ENCODE measurements at places on chromosomes 13 and 19.

- DNase-seq, result no peak
These were observed 14.7 kb downstream of the MAG start for GRCh38 chr19:35306473-35307246.

- DNase-seq, result no peak
These were observed 234.0 kb downstream of the B3GLCT start for GRCh38 chr13:31433746-31434145.

DNA sequence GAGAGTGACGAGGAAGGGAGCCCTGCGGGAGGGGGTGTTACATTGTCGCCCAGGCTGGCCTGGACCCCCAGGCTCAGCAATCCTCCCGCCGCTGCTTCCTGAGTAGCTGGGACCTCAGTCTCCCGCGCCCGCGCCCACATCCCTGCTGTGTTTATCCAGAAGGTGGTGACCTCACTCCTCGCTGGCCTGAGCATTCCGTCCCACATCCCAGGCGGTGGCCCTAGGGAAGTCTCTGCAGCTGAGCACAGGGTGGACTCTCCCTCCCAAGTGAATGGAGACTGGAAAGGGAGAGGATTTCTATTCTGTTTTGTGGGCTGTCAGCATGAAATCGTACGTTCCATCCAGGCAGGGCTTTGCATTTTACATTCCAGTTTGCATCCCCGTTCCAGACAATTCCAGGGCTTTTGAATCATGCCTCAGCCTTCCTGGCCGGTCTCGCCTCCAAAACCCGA, 401 bp upstream of the ZNF765 start:
- no peak for DNase-seq

DNA sequence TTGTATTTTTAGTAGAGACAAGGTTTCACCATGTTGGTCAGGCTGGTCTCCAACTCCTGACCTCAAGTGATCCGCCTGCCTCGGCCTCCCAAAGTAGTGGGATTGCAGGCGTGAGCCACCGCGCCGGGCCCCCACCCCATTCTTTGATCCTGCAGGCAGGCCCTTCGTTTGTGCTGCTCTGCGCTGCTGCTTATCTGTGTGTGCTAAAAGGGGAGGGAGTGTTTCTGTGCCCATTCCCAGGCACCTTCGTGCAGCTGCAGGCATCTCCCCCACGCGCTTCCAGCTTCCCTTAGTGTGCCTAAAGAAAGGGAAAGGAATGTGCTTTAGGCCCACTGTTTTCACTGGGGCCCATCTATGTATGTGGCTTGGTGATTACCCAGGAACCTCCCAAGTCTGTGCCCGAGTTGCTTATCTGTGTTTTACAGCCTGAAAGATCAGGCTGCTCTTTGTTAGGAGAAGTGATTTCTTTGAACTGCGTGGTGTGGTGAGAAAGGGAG, 27.2 kb downstream of the EPN1 start:
- no peak for DNase-seq

GRCh38 chr19:18674616-18675015, 8.9 kb upstream of the CRTC1 start:
- DNase-seq, result no peak

GRCh38 chr19:10408511-10409283, 5.4 kb upstream of the CDC37 start:
- no peak for DNase-seq

GRCh38 chr19:7492142-7492541, 3.3 kb upstream of the PEX11G start:
- DNase-seq, result no peak

DNA sequence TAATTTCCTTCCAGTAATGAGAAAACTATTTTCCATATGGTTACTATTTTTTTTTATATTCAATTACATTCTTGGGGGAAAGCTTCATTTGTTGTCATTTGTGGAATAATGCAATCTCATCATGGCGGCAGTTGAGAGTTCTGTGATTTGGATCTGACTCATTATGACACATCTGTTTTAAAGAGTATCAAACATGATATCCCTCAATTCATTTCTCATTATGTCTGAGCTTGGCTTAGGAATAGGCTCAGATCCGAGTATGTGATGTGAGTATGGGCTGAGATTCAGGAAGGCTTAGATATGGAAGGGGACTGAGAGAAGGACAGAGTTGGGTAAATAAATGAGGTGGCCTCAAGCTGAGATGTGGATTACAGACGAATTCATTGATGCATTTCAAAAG, 64.4 kb downstream of the POSTN start:
- no peak for DNase-seq

All from cortex of kidney (tissue), 1 donor.